ENCODE measurements at places on chromosomes 3 and 15.

DNA sequence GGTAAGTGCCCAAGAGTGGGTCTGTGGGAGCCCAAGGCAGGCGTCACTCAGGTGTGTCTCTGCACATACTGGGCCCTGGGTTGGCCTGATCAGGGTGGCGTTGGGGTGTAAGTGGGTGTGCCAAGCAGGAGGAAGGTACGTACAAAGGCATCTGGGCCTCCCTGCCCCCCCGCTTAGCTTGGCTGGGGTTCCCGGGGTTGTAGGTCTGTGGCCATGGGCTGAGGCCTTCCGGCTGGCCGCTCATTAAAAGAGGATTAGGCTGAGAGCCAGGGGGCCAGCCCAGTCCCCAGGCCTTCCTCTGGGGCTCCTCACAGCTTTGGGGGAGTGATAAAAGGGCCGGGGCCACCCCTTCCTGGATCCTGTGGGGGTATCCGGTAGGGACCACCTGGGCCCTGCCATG is 13.3 kb downstream of the SEMA3F start:
- no peak for DNase-seq

DNA sequence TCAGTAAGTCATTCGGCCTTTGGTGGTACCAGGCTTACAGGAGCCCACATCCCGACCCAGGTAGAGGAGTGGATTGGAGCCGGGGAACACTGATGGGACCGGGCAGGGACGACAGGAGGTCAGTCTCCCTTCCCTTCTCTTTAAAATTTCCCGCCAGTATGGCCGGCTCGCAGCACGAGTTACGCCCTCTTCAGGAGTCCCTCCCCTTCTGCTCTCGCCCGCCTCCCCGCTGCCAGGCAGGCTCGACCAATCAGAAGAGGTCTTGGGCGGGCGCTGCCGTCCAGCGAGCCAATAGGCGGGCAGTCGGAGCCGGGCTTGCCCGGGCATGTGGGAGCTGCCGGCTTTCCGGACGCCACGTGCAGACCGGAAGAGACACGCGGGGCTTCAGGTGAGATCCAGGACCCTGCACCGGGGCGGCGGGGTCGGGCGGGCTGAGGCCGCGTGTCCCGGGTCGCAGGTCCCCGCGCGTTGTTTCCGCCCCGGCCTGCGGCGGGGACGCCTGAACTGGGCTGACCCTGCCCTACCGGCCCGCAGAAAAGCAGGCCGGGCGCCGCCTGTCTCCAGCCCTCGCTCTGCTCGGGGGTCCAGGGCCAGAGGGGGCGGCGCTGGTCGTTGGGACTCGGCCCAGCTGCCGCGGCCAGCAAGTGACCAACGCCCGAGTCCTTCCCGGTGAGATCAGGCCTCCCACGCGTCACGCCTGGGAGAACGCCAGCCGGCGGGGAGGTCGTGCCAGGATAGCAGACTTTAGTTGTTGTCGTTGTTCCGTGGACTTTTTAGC is at the start of gene AEN:
AEN (plus strand) TSS at position 346 of the 778 bp plus-strand sequence. CDS start 4,870 bp downstream, outside the sequence.
- peak; percentile 96 for DNase-seq

DNA sequence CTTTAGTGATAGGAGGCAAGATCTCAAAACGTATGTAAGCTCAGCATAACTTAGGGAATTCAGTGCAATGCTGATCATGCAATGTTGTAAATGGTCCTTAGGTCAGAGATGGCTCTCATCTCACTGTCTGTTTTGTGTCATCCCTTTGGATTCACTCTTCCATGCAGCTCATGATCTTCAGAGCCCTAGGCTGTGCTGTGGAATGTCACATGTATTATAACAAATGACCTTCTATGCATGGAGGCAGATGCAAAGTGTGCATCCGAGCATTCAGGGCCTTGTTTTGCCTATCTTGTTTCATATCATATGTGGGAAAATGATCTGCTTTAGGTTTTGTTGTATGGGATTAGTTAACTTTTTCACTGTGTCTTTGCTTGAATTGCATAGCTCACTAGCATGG is 40.5 kb upstream of the PDZRN3 start:
- no peak for DNase-seq

DNA sequence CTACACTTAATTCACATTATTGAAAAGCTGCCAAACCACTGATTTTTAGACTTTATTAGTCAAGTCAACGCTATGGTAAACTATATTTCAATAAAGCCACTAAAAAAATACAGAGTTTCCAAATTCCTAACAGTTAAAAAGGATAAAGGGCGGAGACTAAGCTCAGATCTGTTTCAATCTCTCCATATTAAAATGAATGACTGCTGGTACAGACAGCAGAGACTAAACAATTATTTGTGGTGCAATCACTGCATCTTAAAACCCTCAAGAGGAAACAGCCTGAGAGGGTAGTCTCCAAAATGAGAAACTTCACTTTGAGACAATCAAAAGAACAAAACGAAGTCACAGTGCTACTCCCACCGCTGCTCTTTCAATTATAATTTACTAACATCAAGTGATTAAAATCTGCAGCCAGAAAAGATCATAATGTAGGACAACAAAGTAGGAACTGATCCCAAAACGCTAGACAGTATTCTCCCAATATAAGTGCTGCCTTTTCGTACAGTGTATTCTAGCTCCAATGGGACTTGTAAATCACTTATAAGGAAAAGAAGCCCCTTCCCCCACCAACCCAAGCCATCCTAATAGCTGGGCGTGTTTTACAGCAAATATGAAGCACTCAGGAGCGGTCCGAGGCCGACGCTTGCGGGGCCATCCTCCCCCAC is 1.2 kb downstream of the UBP1 start:
- DNase-seq, result no peak

- peak; percentile 63 for DNase-seq
Observed at GRCh38 chr3:50473768-50474167, 29.7 kb downstream of the CACNA2D2 start.

- DNase-seq, result no peak
Observed at GRCh38 chr15:81851325-81851724, 194.5 kb downstream of the MEX3B start.

DNA sequence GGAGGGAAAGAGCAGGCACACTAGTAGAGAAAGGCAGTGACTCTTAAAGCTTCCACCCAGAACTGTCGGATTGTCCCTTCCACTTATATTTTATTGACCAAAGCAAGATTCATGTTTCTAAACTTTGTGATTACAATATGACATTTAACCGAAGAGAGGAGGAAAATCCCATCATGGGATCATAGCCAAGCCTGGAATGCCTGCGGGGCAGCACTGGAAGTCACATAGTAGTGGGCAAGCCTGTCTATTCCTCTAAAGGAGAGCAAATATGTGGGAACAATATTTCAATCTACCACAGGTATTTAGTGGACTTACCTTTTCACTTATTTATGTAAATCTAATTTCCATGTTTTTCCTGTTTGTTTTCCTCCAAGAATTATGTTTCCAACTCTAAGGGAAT is 3.8 kb upstream of the TMOD3 start:
- no peak for DNase-seq

GRCh38 chr3:8210882-8211341 is 290.7 kb upstream of the LMCD1 start:
- DNase-seq, result no peak

DNA sequence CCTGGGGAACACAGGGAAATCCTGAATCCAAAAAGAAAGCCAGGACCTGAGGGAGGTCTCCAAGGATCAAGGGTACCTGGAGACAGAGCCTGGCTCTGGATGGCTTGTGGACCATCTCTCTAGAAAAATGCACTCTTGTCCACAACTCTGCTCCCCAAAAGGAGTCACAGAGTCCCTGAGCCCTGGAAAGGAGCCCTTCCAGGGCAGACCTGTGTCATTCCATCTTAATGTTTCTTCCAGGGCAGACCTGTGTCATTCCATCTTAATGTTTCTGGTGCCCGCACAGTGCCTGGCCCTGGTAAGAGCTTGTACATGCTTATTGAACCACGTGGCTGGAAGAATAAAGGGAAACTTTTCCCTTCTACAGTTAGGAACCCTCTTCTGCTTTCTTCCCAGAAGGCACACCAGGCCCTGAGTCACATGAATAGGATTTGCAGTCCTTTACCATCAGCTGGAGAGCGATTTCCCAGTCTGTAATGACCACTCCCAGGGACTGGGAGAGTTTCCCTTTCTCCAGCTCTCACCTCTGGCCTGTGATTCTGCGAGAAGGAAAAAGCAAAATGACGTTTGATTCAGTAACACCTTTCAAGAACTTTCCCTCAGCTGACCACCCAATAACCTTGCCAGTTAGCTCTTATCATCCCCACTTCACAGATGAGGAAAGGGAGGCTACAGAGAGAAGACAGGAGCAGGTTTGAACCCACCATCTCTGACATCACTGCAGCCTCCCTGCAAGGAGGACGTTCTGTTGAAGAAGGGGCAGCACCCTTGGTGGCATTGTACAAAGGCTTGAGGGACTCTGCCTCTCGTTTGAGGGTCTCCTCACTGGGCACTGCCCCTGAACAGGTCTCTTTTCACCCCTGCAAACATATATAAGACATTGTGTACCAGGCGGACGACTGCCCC is 35.8 kb upstream of the SLCO2A1 start:
- no peak for DNase-seq

GRCh38 chr3:187084126-187084525 is 55.2 kb downstream of the RPL39L start:
- no peak for DNase-seq

DNA sequence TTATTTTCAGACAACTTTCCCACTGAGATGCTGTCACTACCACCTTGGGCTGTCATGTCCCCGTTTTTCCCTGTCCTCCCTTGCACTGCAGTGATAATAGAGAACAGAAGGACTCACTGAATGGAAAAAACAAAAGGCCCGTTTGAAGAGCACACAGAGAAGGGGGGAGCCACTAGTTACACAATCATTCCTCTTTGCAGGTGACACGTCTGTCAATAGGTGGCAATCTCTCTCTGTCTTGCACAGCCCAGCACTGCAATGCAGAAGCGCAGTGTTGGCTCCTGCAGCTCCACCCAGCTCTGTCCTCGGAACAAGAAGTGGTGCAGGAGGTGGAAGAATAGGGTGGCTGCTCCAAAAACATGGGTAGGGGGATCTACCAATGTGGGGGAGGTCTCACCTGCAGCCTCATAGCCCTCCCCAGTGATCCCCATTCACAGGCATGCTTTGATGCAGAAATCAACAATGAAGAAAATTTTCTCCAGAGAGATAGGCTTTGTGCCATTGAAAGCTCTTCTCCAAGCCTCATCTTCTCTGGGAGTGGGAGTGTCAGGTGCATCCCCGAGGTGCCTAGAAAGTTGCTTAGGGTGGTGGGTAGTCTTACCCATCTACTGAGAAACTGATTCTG is 31.8 kb downstream of the FSTL1 start:
- DNase-seq, result peak; percentile 96

DNA sequence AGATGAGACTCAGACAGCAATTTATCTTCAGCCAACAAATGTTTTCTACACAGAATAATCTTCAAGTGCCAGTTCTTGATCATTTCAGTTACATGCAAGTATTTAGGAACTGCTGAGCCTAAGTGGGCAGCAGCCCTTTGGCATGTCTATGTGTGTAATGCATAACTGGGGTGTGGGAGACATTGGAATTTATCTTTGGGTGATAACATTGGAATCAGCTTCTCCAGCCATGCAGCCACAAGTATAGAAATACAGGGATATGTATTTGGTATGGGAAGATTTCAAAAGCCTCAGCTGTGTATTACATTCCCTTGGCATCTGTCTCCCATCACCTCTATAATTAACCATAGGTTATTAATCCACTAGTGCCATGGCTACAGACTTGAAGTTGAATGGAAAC is 63.4 kb upstream of the FOXP1 start:
- DNase-seq, result no peak

GRCh38 chr3:109115451-109115850 is 2.5 kb downstream of the MORC1 start:
- DNase-seq, result no peak

DNA sequence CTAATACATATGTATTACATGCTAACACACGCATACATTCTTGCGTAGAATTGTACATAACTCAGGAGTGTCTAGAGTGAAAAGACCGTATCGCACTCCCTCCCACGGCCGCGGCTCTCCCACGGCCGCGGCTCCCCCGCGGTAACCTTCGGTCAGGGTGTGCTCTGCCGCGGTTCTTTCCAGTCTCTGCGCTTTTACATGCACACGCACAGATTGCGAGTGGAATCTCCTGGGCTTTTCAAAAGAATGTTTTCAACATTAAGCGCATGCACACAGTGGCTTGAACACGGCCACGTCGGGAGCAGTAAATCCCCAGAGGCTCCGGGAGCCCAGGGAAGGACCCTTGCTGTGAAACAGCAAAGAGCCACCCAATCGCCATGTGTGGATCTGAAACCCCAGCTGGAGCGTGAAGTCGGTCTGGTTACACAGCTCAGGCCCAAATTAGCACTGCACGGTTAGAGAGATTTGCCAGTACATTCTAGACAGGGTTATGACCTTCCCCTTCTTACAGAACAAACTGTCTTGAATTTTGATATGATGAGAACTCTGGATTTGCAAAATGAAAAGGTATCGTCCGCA is 805 bp upstream of the RGMA start:
- DNase-seq, result no peak

GRCh38 chr3:133828576-133829309 is 23.1 kb downstream of the SRPRB start:
- peak; percentile 82 for DNase-seq

GRCh38 chr15:70090436-70091296 is 7.1 kb downstream of the TLE3 start:
- DNase-seq, result no peak

DNA sequence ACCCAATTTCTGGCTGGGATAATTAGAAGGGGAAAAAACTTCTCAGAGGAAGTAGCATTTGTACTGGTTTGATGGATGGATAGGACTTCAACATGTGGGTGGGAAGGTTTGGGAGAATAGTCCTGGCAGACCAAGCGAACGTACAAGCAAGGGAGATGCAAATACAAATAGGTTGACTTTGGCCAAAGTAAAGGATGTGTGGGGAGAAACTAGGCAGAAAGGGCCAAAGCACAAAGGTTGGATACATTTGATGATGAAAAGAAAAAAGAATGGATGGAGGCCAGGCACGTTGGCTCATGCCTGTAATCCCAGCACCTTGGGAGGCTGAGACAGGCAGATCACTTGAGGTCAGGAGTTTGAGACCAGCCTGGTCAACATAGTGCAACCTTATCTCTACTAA is 63.4 kb downstream of the ERC2 start:
- no peak for DNase-seq

- DNase-seq, result no peak
Observed at GRCh38 chr3:45545476-45545875, 49.1 kb upstream of the LIMD1 start.

DNA sequence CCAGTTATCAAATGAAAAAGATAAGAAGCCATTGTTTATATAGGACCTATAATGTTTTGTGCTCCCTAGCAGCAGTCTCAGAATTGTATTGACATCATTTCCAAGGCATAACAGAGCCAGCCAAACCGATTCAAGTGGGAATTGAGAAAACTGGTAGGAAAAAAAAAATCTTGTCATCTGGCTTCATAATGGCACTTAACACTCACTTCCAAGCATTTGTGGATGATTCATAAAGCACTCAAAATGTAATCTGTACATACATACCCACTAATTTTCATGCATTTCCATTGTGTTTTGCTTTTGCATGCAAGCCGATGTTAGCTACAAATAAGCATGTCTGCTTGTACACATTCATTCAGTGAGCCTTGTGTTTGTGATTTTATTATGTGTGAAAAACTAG is 18.6 kb upstream of the TRPC1 start:
- no peak for DNase-seq

- DNase-seq, result no peak
Observed at GRCh38 chr15:33111041-33111451, 83.5 kb downstream of the FMN1 start.

- DNase-seq, result no peak
Observed at GRCh38 chr15:101060576-101061551, 141.7 kb downstream of the LRRK1 start.

GRCh38 chr3:84108442-84108971 is 850.3 kb upstream of the CADM2 start:
- no peak for DNase-seq

- DNase-seq, result peak; percentile 38
Observed at GRCh38 chr15:42772144-42772543, 35.2 kb upstream of the CDAN1 start.
